Activated CD4-positive, alpha-beta T cell treated with anti-CD3 and anti-CD28 coated beads, Interleukin-2, amount 50 U/mL, for 1 hour (primary cell): ENCODE measurements at places on chromosomes 12 and 14.

- DNase-seq = peak; percentile 63
Observed at GRCh38 chr12:54853933-54854538, at the start of gene MUCL1. Gene MUCL1, plus strand, starts transcription at chr12:54854516. Its CDS starts 67 bp downstream, at chr12:54854583.

GRCh38 chr12:130872179-130873096 is 572 bp downstream of the RAN start:
- DNase-seq = peak; percentile 42

DNA sequence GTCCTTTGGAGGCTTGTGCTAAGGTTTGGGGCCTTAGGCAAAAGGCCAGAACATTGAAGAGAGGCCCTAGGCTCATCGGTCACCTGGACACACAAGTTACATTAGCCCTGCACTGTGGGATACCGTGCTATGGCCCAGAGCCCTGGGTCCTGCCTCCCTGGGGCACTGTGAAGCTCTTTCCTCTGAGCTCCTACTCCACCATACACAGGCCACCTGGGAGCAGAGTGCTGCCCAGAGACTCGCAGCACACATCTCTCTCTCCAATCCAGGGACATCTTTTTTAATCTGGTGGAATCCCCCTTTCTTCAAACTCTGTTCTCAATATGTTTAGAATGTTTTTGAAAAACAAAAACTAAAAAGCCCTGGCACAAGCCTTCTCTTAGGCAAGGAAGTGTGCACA is 314.2 kb upstream of the RGS6 start:
- no peak for DNase-seq

GRCh38 chr14:30957813-30958370 is 67.6 kb upstream of the AP4S1 start:
- DNase-seq = no peak

DNA sequence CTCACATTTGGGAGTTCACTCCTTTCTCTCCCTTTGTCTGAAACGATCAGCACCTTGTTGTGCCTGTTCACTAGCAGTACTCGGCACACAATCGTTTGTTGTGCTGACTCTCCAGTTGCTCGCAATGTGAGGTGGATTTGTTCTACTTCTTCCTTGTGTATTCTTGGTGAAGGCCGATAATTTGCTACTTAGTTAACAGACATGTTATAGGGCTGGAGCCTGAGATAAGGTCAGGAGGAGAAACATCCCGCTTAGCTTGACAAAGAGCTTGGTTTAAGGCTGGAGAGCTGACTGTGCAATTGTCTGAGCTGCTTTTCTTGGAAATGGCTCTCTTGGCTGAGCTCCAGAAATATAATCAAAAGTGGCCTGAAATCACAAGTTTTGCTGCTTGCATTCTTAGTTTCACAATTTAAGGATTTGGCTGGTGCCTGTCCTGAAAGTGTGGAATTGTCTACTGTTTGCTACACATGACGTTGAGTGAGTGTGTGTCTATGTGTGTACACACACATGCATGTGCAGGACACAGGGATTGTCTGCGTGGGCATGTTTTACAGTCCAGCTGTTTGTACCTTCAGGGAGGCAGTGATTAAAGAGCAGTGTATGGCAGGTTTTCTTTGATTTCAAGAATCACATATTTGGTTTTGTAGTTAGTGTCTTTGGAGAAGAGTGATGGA is 77.7 kb downstream of the ARF6 start:
- no peak for DNase-seq

DNA sequence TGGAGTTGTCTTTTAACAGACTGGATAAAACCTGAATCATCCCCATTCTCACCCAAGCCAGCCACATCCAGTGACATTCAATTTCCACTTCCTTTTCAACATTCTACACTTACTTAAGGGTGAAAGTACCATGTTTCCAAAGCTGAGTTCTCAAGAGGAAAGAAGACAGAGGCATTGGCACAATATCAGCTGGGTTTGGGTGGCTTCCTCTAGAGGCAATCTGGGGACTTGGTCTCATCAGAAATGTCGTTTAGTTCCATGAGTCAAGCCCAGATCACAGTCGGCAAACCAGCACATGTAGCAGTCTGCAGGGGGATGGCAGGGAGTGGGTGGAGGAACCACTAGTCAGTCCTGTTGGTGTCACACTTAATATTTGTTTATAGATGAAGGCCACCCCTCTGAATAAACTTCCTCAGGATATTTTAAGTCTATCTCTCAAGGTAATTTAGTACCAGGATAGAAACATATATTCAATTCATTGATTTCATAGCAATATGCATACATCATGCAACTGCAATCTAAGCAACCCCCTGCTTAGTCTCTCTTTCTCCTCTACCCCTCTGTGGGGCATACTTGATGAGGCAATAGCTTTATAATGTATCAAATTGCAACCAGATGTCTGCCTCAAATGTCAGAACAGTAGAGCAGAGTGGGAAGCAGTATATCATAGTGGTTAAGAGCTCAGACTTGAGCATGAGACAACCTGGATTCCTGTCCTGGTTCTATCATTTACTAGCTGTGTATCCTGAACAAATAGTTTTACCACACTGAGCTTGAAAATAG is 3.0 kb downstream of the SRRM4 start:
- no peak for DNase-seq

- no peak for DNase-seq
Observed at GRCh38 chr14:27243365-27243764, 645.5 kb upstream of the NOVA1 start.

- DNase-seq = no peak
Observed at GRCh38 chr12:29534935-29535334, 37.4 kb upstream of the OVCH1 start.

DNA sequence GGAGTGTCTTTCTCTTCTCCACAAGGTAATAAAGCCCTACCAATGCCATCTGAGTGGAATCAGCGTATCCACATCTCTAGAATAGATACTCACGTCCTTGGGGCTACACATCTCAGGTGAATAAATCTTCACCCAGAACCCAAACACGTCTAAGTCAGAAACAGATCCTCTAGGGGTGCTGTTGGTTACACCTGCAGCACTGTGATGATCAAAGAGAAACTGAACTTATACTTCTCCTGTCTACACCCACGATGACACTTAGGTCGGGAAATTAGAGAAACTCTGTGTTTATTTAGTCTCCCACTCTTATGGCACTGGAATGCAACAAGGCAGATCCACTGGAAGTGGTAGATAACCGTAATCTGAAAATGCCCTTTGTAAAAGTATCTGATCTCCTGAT is 46.2 kb downstream of the WIF1 start:
- DNase-seq = no peak

GRCh38 chr12:129607301-129607700 is 296.5 kb downstream of the TMEM132D start:
- DNase-seq = no peak

- DNase-seq = no peak
Observed at GRCh38 chr14:22613736-22614239, 15.7 kb downstream of the ABHD4 start.

DNA sequence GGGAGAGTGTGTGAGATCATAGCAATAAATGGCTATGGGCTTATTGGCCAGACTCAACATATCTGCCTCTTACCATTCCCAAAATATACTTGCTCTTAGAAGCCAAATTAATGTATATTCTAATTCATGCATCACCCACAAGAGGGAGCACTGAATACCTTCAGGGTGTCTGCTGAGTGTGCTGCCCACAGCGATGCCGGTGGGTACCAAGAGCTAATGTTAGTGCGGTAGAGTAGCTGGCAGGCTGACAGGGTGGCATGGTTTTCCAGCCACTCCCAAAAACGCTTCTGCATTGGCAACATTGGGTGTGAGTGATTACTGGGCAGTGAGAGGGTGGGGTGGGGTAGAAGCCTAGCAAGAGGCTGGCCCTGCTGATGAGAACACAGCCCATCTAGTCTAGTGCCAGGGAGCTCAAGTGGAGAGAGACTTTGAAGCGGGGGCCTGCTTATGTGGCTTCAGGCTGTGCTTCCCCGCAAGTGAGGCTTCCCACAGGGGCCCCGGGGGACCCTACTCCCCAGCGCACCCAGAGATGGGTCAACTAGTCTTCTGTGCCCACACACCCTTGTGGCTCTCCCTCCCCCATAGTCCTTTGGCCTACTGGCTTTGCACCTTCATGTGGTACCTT is 9.2 kb upstream of the PLEKHD1 start:
- DNase-seq = no peak

DNA sequence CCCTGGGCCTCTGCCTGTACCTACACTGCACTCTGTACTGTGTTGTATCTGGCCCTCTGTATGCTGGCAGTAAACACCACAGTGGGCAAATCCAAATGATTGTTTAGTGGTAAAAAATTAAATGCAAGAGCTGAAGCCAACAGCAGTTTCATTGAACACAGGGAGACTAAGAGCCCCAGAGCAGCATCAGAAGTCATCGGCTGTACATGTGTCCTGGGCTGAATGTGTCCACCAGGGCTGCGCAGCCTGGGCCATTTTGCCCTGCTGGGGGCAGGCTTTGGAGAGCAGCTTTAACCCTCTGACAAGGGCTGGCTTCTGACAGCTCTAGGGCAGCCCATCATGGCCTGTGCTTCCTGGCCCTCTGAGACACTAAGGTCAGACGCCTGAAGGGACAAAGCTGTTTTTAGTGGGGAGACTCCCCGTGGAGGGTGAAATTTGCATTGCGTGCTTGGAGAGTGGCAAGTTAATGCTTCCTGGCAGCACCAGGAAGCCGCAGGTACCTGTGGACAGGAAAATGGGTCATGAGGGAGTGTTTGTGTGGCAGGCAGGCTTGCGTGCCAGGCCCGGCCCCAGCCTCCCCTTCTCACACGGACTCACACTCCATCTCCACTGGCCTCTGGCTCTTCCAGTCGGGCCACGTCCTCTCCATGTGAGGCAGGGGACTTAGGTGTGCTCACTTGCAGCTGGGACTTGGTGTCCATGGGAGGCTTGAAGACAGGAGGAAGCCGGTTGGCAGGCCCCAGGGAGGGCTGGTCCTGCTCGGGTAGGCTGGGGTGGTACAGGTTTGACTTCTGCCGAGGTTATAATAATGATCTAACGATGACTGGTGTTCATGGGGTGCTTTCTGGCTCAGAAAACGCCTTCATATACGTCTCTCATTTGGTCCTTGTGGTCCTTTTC is 150.1 kb downstream of the TSPAN9 start:
- DNase-seq = no peak

- DNase-seq = no peak
Observed at GRCh38 chr12:80230068-80230467, 130.7 kb downstream of the OTOGL start.
